Activated effector memory CD4-positive, alpha-beta T cell treated with anti-CD3 and anti-CD28 coated beads, Interleukin-2, amount 50 U/mL, for 16 hours (primary cell): ENCODE measurements at places on chromosomes 3 and 15.

GRCh38 chr15:61080221-61081026 is 148.7 kb downstream of the RORA start:
- no peak for DNase-seq

- no peak for DNase-seq
Measured at GRCh38 chr15:51160484-51160883, 65.8 kb upstream of the TNFAIP8L3 start.

DNA sequence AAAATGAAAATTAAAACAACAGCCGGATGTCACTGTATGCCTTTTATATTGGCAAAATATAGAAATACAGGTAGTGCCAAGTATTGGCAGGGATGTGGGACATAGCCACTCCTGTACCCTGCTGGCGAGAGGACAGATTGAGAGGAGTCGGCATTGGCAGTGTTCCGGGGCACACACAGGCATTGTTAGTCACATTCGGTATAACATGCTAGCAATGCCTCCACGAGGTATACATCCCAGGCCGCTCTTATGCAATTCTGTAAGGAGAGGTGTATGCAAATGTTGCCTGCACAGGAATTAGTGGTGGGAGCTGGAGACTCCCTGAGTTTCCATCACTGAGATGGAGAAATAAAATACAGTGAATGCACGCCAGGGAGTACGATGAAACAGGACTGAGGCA is 99.4 kb upstream of the DLG1 start:
- DNase-seq, result no peak

- DNase-seq, result no peak
Measured at GRCh38 chr15:37070686-37071085, 29.7 kb downstream of the MEIS2 start.
